ENCODE measurements at places on chromosomes 11 and 22.

GRCh38 chr22:25735650-25736049, 6.3 kb upstream of the MYO18B start:
- DNase-seq = no peak

DNA sequence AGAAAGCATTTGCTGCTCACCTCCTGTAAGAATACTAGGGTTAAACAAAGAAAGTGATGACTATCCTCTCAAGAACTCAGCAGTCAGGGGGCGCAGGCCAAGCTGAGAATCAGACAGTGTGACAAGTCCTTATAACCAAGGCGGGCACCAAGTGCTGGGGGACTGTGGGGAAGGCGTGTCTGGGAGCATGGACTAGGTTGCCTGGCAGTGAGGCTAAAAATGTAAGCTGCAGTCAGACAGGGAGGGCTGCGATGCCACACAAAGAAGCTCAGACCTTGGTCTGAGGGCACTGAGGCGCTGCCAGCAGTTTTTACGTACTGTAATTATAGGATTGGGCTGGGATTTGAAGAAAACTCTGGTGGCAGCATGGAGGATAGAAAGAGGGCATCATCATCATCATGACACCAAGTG, 73.7 kb downstream of the FLI1 start:
- DNase-seq = peak; percentile 15

DNA sequence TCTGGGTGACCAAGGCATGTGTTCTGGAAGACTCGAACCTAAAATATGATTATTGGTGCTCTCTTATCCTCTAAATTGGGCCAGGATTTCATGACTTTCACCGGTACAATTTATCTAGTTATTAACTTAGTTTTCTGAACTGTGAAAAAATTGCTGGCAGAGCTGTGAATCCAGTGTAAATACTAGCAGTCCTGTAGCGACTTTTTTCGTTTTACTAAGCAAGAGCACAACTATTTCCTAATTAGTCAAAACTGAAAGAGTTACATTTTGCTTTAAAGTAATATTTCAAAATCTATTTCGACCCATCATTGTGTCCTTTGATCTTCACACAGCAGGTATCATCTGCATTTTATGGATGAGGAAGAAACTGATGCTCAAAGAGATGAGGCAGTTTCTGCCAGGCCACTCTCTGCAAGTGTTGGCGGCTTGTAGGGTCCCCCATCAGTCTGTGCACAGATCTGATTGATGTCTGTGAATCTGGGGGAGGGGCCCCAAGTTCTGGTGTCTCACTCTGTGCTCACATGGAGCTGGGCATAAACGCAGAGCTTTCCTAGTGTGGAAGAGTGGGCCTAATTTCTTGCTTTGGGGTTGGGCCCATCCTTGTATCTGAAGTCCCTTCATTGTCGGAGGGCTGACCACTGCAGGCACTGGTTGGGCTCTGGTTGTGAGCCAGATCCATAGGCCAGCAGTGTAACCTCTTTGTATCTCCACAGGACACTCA, 1.4 kb upstream of the TRMT2A start:
- no peak for DNase-seq

GRCh38 chr22:48750282-48750681, 1077.4 kb downstream of the BRD1 start:
- DNase-seq = no peak

- DNase-seq = no peak
These were observed 11.7 kb upstream of the RBMXL2 start for GRCh38 chr11:7077101-7077500.

DNA sequence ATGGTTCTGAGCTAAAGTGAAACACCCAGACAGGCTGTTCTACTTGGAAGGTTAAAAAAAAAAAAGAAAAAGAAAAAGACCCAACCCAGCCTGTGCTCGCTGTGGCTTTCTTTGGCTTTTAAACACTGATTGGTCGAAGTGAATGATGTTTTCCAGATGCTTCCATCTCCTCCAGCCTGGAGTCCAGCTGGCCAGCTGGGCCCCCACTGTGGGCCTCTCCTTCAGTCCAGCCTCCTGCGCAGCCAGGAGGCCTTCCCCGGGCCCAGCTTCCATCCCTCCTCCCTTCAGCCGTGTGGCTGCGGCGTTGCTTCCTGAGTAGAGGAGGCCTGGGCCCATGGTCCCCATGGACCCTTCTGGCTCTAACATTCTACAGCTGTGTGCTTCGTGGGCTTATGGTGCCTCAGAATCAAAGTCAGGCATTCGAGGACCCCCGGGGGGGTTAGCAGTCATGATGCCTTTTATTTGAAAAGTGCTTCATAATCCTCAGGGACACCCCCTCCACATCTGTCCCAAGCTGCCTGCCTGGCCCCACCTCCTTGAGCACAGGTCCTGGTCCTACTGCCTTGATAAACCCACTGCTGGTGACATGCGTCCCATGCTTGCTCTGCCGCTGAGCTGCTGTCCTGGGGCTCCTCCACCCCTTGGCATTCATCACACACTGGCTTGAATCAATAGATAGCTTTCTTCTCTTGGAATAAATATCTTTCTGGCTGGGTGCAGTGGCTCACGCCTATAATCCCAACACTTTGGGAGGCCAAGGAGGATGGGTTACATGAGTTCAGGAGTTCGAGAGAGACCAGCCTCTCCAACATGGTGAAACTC, 42.2 kb upstream of the FBLN1 start:
- DNase-seq = no peak

DNA sequence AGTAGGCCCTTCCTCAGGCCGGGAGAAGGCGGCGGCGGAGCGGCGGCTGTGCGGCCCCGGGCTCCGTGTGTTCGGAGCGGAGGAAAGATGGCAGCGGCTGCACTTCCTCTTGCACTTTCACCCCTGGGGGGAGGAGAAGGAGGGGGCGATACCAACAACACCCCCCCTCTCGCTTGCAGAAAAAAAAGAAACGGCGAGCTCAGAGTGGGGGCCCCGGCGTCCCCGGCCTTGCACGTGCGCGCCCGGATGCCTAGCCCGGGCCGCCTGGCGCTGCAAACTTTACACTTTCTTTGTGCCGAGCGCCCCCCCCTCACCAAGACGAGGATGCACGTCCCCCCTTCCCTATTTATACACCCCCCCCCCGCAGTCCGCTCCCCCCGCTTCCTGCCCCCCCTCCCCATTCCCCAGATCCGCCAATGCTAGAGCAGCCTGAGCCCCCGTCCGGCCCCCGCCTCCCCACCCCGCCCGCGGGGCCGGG, at the start of gene PATZ1:
TSS of gene PATZ1 (minus strand) at position 92 of the 478 bp plus-strand sequence. CDS start 744 bp downstream, outside the sequence.
- DNase-seq = peak; percentile 96

- DNase-seq = peak; percentile 96
These were observed 20.0 kb upstream of the LMO1 start for GRCh38 chr11:8283465-8284230.

- peak; percentile 9 for DNase-seq
These were observed 1038.5 kb downstream of the NTM start for GRCh38 chr11:132408877-132409276.

DNA sequence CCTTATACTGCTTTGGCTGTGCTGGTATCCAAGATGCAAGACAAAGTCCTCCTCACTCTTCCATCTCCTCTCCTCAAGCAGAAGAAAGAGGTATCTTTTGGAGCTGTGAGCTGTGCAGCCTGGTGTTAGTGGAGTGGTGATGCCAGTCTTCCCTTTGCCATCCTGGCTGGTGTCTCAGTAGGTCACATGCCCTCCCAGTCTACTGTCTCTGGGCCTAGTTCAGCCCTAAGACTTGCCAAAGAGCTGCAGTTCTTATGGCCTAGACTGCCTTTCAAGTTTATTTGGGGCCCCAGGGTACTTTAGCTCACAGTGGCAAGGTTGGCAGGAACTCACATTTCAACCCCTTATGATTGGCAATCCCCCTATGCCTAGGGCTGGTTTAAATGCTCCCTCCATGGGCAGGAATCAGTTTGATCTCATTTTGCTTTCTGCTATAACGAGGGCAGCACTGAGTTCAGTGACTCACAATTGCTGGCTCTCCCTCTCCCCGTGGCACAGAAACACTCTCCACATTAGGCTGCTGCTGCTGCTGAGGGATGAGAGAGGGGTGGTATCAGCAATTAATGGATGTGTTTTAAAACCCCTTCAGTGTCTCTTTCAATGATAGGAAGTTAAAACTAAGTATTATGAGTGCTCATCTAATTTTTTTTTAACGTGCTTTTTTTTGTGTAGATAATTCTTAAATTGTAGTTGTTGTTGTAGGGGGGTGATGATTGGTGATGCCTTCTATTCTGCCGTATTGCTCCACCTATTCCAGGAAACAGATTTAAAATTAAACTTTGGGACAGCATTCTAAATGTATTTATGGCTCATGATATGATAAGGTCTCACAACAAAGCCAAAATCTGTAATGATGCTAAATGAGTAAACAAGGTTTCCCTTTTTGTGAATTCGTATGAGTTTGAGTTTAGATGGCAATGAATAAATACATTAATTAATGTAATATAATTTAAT, 1295.0 kb downstream of the JRKL start:
- no peak for DNase-seq

- no peak for DNase-seq
These were observed 40.4 kb downstream of the RCN1 start for GRCh38 chr11:32131321-32131720.

DNA sequence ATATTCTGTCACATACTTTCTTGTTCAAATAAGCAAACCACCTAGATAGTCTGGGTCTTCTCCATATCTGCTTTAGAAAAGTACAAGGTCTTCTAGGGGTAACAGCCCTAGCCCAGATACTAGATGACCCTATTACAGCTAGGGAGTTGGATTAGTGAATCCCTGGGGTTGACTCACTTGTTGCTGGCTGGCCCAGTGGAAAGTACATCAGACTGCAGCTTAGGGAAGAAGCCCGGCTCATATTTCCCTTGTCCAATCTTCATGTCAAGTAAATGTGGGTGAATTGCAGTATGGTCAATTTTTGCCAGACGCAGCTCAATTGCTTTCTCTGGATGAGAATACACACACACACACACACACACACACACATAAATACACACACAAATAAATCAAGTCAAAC, 79.1 kb upstream of the SCUBE2 start:
- no peak for DNase-seq

DNA sequence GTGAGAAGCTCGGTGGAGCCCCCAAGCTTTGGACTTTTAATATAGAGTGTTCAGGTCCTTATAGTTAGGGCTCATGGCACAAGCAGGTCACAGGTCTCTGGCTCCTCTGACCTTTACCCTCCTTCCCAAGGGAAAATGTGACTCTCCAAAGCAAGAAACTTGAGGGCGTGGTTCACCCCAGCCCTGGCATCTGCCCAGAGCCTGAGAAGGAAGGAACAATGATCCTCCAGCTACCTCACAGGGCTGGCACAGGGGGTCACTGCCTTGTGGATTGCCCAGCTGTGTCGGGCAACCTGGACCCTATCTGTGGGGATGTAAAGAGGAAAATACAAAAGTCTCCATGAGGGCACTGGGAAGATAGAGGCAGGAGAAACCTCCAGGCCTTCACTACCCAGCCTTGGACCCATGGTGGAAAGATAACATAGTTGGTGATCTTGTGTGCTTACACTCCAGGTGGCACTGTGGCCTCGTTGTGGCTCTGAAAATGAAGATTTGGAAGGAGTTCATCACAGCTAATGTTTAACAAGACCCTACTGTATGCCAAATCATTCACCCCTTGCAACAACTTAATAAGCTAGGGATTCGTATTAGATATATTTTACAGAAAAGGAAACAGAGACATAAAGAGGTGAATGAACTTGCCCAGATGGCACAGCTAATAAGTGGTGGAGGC, 3.8 kb upstream of the ZNF195 start:
- no peak for DNase-seq

DNA sequence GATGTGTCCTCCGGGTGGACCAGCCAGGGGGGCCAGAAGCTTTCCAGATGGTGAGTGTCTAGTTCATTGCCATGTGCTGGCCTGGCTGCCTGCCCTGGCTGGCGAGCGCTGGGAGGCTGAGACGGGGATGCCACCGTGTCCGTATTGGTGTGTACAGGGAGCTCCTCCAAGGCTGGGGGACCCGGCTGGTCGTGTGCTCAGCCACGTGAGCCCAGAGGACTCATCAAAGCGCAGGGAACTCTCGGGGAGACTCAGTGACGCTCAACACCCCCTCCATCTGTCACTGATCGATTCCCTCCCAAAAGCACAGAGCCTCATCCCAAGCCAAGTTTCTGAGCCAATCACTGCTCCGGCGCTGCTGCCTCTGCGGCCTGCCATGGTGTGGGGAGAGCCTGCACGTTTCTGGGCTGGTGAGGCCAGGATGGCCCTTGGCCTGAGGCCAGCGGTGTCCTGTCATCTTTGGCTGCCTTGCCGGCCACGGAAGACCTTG, 423.7 kb downstream of the SHANK2 start:
- no peak for DNase-seq

DNA sequence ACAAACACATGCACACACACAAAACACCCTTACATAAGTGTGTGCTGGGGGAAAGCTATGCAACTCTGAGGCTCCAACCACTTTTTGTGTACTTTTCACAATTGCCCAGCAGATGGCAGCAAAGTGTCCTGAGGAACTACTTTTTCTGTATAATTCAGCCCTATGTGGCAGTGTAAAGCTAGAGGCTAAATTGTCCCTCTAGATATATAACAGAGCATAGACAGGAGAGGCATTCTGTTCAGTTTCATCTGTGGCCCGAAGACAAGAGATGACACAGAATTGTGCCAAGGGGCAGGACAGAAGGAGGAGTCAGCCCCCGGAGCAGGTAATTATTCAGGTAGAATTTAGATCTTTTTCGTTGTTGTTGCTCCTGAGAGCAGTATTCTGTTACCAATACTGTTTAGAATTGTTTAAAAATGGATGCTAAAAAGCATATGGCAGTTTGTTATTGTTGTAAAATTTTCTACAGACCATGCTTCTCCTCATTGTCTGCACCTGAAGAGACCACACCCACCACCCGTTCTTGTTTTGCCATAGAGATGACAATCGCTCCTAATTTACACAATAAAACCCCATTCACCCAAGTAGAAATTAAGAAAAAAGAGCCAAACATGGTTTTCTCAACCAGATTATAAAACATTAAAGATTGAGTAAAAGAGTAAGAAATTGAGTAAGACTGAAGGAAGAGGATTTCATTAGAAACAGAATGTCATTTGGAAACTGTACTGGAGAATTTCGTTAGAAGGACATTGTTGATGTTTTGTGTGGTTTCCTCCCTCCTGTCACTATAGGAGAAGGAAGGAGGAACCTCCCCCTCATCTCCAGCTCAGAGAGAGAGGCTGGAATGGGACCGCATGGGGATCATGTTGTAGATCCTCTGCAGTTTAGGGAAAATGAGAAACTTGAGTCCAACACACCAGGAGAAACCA, 14.5 kb upstream of the MS4A7 start:
- peak; percentile 74 for DNase-seq

DNA sequence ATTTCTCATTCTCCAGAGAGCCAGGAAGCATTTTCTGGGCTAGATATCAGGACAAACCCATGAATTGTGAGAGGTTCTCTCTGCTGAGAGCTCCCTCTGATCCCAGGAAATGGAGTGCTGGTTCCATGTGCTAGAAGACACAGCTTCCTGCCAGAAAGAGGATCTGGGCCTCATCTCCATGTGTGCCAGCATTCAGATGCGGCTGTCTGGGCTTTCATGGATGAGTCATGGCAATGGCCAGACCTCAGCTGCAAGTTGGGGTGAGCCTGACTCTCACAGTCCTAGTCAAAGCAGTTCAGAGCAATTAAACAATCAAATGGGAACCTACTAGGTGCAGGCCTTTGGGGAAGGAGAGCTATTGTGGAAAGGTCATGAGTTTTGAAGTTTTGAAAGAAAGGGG, 82.3 kb upstream of the EED start:
- DNase-seq = peak; percentile 27
